ENCODE measurements at places on chromosomes 11 and 22.

DNA sequence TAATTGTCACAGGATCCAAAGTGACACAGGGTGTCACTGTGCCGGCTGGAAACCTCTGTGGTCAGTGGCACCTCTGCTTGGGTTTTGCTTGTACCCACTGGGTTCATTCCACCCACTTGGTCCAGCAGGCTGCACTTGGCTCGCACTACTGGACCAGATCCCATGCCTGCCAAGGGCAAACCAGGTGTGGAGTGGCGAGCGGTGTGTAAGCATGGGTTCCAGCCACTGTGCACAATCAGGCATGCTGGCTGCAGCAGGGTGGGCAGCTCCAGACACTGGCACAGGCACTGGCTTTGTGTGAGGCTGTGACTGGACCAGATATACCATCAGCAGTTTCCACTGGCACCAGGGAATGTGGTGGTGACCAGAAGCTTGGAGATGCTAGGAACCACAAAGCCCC lies 261.4 kb downstream of the KCNA4 start:
- DNase-seq, result no peak

GRCh38 chr22:39627865-39628562 lies 57.5 kb downstream of the CACNA1I start:
- no peak for DNase-seq

- no peak for DNase-seq
Measured at GRCh38 chr22:17103351-17103750, 17.8 kb downstream of the TMEM121B start.

DNA sequence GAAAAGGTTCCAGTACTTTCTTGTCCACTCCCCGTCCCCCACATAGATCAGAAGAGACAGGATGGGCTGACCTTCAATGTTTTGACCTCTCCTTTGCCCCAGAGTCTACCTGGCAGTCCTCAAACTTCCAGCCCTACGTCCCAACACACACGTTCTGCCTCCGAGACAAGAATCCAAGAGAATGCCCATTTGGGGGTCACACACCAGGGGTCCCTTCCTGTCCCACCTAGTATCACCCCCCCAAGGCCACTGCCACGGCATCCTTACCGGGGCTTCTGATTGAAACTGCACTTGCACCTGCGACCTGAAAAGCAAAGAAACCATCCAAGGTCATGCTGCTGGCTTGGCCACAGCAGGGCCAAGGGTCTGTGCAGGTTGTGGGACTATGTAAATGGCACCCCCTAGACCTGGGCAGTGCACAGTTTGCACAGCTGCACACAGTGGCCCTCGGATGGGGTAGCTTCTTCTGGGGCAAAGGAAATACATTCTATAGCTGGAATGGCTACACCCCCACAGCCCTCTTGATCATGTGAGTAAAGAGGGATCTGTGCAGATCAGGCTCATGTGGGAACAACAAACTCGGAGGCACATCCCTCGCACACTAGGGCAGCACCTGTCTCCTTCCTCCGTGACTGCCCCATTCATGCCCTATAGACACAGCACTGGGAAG lies 16.5 kb upstream of the FXYD2 start:
- DNase-seq, result no peak

DNA sequence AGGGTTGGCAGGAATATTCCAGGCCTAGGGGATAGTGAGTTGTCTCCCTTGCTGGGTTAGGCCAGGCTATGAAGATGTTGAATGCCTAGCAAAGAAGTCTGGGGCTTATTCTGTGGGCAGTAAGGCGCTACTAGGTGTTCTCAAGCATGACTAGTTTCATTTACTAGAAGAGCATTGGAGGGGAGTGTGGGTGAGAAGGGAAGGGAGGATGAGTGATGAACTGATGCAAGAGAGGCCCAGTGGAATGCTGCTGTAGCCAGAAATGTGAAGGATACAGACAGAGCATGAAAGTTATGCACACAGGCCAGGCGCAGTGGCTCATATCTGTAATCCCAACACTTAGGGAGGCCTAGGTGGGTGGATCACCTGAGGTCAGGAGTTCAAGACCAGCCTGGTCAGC lies 33.5 kb downstream of the POU2F3 start:
- DNase-seq, result no peak

DNA sequence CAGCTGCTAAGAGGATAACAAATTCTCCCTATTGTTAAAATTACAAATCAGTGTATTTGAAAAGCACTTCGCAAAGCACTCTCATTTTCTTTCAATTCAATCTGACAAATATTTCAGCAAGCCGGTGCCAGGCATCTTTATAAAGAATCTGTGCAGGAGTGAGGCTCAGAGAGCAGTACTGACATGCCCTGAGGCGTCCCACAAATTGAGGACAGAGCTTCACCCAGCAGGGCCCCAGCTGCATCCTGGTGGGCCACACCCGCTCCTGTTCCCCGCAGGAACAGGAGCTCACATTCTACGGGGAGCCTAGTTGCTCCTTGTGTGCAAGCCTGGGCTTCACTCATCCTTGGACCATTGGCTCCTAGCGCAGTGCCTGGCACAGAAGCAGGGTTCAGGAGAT lies 60.9 kb upstream of the EIF3D start:
- DNase-seq, result no peak

GRCh38 chr22:39518996-39519680 lies 1.2 kb upstream of the ATF4 start:
- no peak for DNase-seq

- no peak for DNase-seq
Measured at GRCh38 chr11:110935018-110935640, 222.9 kb upstream of the ARHGAP20 start.

- peak; percentile 87 for DNase-seq
Measured at GRCh38 chr11:65040847-65041622, at the start of gene SAC3D1. SAC3D1 (plus strand) TSS chr11:65041210; CDS start chr11:65041293, 83 bp downstream.

DNA sequence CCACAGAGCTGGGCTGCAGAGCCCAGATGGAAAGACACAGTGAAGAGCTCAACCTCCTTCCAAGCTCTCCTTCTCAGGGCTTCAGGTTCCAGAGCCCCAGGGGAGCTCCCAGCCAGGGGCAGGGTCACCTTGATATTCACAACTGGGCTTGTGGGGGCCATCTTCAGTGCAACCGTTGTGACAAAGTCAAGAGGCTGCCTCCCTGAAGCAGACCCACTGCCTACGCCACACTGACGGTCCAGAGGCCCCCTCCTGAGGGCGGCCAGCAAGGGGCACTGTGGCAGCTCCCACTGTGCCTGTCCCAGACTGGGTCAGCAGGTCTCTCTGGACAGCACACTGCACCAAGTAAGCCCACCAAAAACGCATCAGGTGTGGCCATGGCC lies 84.1 kb downstream of the DGCR2 start:
- DNase-seq, result no peak

- no peak for DNase-seq
Measured at GRCh38 chr11:8772571-8773519, 90.3 kb downstream of the RPL27A start.

GRCh38 chr11:2926611-2927051 lies 2.6 kb downstream of the PHLDA2 start:
- DNase-seq, result no peak

GRCh38 chr11:88484873-88485621 lies 147.5 kb upstream of the CTSC start:
- DNase-seq, result no peak

DNA sequence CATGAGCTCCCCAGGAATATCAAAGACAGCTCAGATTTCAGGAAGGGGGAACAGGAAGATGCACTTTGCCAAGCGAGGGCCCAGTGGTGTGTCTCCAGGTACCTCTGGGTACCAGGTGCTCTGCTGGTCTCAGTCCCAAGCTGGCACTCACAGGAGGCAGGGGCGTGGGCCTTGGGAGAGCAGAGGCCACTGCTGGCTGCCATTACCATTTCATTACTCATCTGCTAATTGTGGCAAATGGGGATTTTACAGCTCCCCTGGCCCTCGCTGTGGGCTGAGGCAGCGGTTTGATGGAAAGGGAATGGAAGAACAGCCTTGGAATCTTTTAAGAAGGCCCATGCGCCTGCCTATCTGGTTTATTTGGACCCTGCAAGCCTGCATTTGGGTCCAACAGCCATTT lies 192.0 kb upstream of the NAV2 start:
- DNase-seq, result no peak

- DNase-seq, result no peak
Measured at GRCh38 chr11:14956111-14956510, 16.0 kb downstream of the CALCA start.

DNA sequence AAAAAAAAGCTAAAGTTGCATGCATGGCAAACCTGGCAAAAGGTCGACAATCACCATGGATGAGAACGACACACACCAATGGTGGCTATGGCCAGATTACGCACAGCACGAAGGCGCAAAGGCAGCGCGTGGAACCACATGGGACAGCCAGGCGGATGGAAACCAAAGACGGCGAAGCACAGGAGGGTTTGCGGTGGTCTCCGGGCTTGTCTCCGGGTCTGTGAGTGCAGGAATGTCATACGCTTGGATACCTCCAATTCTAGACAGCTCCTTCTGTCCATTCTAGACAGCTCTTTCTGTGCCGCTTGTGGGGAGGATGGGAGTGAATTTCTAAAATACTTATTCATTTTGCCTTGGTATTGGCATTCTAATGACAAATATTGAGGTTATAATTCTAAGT lies 685.4 kb downstream of the BRD1 start:
- DNase-seq, result no peak

GRCh38 chr22:38284042-38284402 lies 11.2 kb upstream of the TMEM184B start:
- DNase-seq, result no peak

- DNase-seq, result no peak
Measured at GRCh38 chr11:86141727-86142126, 72.8 kb upstream of the PICALM start.

GRCh38 chr11:77309401-77310085 lies 8.1 kb upstream of the GDPD4 start:
- no peak for DNase-seq

DNA sequence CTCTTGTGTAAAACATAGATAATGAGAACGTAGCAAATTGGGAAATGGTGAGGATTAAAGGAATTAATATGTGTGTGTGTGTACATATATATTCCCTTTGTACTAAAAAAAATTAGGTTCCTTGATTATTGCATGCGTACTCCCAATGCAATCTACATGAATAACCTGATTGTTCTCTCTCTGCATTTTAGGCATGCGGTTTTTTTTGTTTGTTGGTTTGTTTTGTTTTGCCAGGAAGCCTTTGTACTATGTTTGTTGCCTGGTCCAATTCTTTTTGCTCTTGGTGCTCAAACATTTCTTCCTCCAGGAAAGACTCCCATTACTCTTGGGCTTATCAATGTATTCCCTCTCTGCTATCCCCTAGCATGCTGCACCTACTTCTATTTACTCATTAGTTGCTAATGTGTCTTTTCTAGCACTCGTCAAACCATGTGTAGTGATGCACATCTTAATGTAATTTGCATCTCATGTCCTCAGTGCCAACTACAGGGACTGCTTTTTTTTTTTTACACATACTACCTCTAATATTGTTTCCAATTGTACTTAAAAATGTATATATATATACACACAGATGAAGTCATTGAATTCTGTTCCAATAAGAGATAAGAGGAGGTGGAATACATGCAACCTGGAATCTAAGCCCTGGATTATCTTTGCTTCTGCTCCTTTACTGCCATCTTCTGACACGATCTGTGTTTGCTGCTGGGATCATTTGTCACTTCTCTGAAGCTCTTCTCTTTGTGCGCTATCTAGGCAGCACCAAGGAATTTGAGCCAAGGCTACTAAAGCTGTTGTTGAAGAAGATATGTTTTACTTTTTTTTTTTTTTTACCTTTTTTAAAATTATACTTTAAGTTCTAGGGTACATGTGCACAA lies 197.2 kb upstream of the ANO3 start:
- no peak for DNase-seq

- no peak for DNase-seq
Measured at GRCh38 chr11:32421992-32422391, 13.3 kb downstream of the WT1 start.

- DNase-seq, result peak; percentile 16
Measured at GRCh38 chr11:10076458-10077141, 217.4 kb downstream of the SBF2 start.

DNA sequence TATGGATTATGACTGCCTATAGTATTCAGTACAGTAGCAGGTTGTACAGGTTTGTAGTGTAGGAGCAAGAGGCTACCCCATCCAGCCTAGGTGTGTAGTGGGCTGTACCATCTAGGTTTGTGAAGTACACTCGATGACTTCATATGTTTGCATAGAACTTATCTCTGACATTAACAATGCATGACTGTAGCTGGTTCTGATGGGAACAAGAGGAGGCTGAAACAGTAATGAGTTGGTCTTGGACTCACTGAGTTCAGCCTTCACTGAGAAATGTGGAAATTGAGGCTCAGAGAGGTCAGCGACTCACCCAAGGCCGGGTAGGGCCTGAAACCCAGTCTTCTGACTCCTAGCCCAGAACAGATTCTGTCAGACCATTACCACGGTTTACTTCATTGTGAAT lies 13.0 kb downstream of the MYO7A start:
- DNase-seq, result no peak

GRCh38 chr11:129733981-129734380 lies 81.7 kb upstream of the TMEM45B start:
- DNase-seq, result no peak

DNA sequence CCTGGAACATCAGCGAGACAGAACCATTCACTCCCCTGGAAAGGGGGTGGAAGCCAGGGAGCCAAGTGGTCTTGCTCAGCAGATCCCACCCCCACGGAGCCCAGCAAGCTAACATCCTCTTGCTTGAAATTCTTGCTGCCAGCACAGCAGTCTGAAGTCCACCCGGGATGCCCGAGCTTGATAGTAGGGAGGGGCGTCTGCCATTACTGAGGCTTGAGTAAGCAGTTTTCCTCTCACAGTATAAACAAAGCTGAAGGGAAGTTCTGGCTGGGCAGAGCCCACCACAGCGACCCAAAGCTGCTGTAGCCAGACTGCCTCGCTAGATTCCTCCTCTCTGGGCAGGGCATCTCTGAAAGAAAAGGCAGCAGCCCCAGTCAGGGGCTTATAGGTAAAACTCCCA lies 764.8 kb upstream of the LUZP2 start:
- no peak for DNase-seq

- no peak for DNase-seq
Measured at GRCh38 chr22:20551805-20552442, 44.5 kb downstream of the MED15 start.

DNA sequence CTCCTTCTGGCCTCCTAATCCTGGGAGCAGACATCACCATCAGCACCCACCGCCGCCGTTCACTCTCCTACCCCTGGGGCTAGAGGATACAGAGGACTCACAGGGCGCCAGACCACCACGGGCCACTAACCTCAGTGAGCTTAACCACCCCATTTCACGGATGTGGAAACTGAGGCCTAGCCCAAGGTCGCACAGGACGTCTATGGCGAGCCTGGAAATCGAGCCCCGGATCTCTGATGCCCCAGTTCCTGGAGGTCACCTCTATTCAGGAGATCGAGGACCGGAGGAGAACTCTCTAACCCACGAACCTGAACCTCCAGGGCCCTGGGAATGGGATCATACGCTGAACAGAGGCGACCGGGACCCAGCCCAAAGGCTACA lies 349 bp downstream of the TIMM10 start:
- DNase-seq, result no peak

GRCh38 chr11:122852074-122852795 lies 13.9 kb downstream of the CRTAM start:
- DNase-seq, result no peak

- no peak for DNase-seq
Measured at GRCh38 chr11:70397336-70397982, 870 bp upstream of the CTTN start.

- DNase-seq, result no peak
Measured at GRCh38 chr11:66956689-66957290, 1.4 kb downstream of the PC start.

- no peak for DNase-seq
Measured at GRCh38 chr22:44291265-44291664, 21.5 kb downstream of the SHISAL1 start.
